ENCODE measurements at places on chromosomes 7 and 10.

- DNase-seq = no peak
Observed at GRCh38 chr7:116261904-116262303, 51.6 kb downstream of the TES start.

GRCh38 chr7:71900556-71900955, 511.6 kb downstream of the CALN1 start:
- DNase-seq = no peak

GRCh38 chr7:107715531-107715930, 28.4 kb upstream of the CBLL1 start:
- no peak for DNase-seq

DNA sequence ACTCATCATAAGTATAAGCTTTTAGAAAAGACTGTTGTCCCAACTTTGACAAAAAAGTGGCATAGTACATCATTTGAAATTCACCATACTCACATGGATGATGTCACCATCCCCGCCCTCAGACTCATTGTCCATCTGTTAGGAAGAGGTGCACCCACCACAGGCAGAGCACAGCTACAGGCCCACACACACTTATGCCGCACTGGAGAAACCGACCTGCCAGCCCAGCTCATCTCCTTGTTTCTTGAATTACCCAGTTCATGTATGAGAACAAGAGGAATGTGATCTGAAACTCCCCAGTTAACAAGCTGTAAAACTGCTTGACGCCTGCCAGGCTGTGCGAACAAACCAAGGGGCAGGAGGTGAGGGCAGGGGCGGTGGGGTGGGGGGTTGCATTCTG, 312.0 kb downstream of the DPP6 start:
- DNase-seq = no peak

- no peak for DNase-seq
Observed at GRCh38 chr7:151373599-151373998, 32.0 kb downstream of the NUB1 start.

GRCh38 chr7:84363741-84364140, 169.2 kb upstream of the SEMA3A start:
- no peak for DNase-seq

DNA sequence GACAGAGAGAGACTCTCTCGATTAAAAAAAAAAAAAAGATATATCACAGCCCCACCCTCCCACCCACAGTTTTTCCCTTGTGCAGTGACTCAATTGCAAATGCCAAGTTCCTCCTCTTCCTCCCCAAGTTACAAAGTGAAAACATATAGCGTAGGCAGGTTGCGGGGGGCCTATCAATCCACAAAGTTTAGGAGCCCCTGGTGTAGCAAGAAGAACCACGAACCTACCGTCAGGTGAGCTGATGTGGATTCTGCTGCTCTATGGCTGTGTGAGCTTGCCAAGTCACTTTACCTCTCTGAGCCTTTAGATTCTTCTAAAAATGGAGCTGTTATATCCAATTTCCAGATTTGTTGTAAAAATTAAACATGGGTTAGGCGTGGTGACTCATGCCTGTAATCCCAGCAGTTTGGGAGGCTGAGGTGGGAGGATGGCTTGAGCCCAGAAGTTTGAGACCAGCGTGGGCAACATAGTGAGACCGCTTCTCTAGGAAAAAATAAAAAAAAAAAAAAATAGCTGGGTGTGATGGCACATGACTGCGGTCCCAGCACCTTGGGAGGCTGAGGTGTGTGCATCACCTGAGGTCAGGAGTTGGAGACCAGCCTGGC, 8.2 kb upstream of the RHBDD2 start:
- no peak for DNase-seq

DNA sequence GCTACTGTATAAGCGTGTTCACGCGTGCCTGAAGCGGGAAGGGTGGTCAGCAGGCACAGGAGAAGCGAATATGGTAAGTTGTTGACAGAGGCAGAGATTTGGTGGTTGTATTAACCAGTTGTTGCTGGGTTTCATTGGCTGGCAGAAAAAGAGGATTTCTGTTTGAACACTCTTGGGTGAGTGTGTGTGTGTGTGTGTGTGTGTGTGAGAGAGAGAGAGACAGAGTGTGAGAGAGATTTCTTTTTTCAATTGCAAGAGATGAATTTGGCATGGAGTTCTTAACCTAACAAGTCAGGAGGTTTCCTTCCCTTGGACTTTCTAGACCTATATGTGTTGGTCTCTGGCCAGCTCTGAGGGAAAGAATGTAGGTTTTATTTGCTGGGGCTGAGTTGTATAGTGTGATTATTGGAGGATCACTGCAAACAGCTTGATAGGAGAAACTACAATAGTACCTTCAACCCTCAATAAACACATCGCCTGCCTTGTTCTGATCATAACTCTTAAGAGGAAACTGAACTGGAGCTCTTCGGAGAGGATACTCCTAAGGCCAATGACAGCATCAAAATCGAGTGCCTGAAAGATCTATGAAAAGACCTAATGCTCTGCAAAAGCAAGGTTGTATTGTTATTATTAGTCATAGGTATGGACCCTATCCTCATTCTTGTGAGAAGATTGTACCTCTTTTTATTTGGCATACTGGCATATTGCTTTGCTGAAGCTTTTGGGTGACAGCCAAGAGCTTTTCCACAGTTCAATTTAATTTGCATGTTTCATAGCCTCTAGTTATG, 1.2 kb downstream of the MCU start:
- DNase-seq = peak; percentile 41

DNA sequence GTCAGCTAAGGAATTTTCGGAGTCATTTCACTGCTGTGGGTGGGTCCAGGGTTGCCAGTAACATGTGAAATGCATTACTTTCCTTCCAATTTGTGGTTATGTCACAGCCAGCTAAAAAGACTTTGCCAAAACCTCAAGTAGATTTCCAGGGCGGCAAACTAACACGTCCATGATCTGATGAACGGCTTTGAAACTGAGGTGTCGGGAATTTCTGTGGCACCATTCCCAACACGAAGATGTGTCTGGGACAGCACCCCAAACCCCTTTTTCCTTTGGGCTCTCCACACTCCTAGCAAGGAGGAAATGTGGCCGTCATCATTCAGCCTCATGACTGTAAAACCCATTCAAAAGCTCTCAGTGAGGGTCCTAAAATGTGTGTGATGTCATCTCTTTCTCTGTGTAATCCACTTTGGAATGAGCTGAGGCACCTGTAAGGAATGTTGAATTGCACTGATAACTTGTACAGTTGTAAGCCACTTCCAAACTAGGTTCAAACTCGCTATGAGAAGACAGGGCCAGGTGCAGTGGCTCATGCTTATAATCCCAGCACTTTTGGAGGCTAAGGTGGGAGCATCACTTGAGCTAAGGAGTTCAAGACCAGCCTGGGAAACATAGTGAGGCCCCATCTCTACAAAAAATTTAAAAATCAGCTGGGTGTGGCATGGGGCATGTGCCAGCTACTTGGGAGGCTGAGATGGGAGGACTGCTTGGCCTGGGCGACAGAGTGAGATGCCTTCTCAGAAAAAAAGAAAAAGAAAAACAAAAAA, 146.1 kb upstream of the FRMD4A start:
- peak; percentile 82 for DNase-seq

DNA sequence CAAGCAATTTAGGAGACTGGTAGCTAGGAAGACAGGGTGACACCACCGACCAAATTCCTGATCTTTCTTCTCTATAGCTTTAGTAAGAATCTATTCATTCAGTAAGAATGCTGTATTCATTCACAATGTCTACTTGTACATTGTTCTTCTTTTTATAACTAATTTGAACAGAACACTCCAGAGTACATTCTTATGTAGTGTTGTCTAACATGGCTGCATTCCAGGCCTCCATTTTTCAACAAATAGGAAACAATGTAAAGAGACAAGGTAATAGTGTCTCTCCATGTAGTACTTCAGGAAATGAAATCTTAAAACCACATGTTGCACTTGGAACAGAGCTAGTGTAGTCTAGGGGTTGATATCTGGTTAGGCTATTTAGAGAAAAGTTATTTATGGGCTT, 1.8 kb downstream of the VCL start:
- peak; percentile 78 for DNase-seq

- DNase-seq = peak; percentile 98
Observed at GRCh38 chr10:33129141-33129995, 171.3 kb upstream of the ITGB1 start.

- no peak for DNase-seq
Observed at GRCh38 chr7:24764972-24765744, 7.9 kb upstream of the GSDME start.

GRCh38 chr7:117248829-117249228, 74.0 kb downstream of the WNT2 start:
- DNase-seq = no peak

DNA sequence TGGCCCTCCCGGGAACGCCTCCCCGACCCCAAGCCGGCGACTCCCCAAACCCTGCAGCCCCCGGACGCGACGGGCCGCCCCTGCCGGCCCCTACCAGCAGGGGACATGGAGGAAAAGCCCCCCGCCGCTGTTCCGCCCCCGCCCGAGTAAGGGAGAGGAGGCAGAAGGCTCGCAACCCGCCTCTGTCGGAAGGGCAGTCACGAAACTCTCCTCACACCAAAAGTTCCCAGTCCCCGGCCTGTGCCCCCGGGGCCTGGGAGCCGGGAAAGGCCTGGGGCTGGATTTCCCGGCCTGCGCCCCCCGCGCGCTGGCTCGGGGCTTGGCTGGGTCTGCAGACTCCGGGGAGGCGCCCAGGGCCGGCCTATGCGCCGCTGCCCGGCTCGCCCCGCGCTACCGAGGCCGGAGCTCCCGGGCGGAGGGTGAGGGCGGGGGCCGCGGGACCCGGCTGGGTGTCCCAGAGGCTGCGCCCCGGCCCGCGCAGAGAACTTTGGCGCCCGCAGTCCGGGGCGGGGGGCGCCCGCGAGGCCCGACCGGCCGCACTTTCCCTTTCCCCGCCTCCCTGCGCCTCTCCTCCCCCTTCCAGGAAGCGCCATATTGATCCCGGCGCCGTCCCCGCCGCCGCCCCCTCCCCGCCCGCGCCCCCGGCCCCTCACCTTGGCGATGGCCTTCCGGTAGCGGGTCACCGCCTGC, 728 bp downstream of the PARD3 start:
- DNase-seq = peak; percentile 40

- peak; percentile 96 for DNase-seq
Observed at GRCh38 chr7:74482629-74483401, 29.1 kb downstream of the GTF2IRD1 start.

- no peak for DNase-seq
Observed at GRCh38 chr10:9811601-9812000, 1206.1 kb upstream of the CELF2 start.

DNA sequence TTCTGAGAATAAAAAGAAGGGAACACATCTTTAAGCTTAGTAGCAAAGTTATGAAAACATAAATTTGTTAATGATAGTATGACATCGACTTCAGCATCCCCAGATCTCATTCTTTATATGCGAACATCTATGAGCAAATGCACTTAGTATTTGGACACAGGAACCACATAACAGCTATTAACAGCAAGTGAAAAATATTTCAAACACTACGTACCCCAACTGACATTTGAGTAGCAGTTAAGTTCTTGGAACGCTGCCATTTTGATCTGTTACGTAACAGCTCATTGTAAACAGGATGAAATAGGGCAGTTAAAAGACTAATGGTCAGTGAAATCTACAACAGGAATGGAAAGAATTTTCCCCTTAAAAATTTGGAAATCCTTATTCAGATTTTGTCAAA, 428.9 kb downstream of the TNS3 start:
- peak; percentile 96 for DNase-seq

DNA sequence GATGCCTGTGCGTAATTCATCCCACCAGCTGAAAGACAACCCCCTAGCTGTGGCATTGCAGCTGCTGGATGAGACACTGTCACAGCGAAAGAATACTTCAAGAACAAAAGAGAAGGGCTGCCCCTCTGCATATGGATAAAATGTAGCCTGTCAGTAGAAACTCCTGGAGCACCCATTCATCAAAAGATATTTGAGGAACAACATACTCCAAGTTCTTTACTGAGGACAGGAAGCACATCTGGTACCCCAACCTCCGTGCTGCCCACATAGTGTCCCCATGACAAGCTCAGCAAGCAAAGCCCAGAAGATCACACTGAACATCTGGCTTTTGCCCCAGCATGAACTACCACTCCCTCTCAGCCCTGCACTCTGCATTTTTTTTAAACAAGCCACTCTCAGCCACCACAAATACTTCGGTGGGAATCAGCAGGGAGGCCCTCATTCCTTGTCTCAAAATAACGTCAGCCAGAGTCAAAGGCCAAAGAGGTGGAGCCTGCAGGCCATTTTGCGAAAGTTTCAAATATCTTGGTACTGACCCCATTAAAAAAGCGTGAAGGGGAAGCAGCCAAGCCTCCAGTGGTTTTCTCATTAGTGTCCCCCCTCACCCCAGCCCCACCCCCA, 1.7 kb downstream of the CREB3L2 start:
- DNase-seq = peak; percentile 94

GRCh38 chr7:155223503-155223902, 74.2 kb upstream of the INSIG1 start:
- DNase-seq = no peak

DNA sequence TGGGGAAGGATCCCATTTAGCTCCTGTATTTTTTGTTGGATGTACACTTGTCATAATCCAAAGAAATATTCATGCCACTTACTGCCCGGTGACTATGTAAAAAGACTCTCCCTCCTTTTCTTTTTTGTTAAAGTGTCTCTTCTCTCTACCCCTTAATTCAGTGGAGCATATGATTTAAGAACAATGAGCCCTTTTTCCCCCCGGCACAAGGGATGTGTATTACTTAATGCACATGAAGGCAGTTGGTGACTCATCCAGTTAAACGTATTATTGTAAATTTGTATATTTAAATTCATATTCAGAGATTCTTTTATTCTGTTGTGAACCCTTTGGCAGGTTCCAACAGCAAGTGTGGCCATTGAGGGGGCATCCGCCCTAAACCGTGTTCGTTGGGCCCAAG, 241.9 kb downstream of the SLC25A13 start:
- no peak for DNase-seq

DNA sequence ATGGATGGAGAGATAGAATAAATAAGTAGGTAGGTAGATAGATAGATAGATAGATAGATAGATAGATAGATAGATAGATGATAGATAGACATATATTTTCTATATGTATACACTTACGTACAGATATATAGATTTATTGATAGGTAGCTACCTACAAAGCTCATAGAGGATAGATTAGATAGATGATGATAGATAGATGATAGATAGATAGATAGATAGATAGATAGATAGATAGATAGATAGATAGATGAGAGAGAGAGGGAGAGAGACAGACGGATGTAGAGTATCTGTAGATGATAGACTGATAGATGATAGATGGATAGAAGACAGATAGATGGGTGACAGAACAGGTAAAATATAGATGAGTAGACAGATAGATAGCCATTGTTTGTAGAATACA, 191.3 kb upstream of the PFKP start:
- DNase-seq = no peak

GRCh38 chr7:121800916-121801675, 71.9 kb upstream of the PTPRZ1 start:
- DNase-seq = no peak

- no peak for DNase-seq
Observed at GRCh38 chr10:88080213-88080612, 216.8 kb downstream of the PTEN start.

GRCh38 chr10:12846718-12847117, 154.8 kb downstream of the CCDC3 start:
- DNase-seq = peak; percentile 49

Data from fibroblast of skin of right quadriceps (primary cell).